Stimulated activated CD4-positive, alpha-beta T cell treated with anti-CD3 and anti-CD28 coated beads, TNF-alpha, amount 100 ng/mL, for 48 hours (primary cell): ENCODE measurements at places on chromosomes 13 and 19.

DNA sequence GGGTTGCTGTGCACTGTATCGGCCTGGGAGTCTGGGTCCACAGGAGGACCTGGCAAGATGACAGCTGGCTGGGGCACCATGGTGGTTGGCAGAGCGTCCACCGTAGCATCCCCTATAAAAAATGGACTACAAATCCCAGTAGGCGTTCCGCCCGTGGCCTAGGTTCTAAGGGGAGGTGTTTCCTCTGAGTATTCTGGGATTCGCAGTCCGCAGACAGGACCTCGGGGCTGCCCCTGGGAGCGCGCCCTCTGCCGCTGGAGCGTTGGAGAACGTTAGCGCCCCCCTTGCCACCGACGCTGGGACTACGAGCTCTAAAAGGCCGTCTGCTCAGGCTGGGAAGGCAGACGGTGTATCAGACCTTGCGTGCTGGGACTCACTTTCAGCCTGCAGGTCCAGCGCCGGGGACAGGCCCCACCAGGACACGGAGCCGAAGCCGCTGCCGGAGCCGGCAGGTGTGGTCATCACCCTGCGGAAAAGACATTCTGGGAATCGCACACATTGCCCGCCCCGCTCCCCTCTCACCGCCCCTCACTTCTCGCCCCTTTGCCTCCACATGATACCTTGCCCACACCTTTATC lies 372 bp downstream of the DNAAF3 start:
- no peak for DNase-seq

- DNase-seq = no peak
These were observed 42.7 kb downstream of the ING1 start for GRCh38 chr13:110756219-110756631.

- DNase-seq = peak; percentile 50
These were observed 6.6 kb upstream of the GADD45B start for GRCh38 chr19:2469102-2469914.

DNA sequence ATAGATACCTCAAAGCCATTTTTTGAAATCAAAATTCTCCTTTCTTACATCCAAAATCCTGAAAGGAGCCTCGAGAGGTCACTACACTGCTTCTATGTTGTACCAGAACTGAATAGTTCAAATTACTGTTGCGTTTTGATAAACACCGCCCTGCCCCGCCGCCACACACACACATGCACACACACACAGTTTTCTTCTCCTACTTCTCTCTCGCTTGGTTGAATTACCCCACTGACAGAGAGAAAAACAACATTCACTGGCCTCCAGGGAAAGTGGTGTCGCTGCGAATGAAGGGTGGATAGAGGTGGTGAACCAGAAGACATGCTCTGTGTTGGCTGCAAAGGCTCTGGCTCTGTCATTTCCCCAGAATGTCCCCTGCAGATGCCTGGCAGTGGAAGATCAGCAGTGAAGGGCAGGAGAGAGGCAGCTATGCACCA lies 183.4 kb upstream of the RFC3 start:
- DNase-seq = no peak
